ENCODE measurements at places on chromosomes 5 and 9.

DNA sequence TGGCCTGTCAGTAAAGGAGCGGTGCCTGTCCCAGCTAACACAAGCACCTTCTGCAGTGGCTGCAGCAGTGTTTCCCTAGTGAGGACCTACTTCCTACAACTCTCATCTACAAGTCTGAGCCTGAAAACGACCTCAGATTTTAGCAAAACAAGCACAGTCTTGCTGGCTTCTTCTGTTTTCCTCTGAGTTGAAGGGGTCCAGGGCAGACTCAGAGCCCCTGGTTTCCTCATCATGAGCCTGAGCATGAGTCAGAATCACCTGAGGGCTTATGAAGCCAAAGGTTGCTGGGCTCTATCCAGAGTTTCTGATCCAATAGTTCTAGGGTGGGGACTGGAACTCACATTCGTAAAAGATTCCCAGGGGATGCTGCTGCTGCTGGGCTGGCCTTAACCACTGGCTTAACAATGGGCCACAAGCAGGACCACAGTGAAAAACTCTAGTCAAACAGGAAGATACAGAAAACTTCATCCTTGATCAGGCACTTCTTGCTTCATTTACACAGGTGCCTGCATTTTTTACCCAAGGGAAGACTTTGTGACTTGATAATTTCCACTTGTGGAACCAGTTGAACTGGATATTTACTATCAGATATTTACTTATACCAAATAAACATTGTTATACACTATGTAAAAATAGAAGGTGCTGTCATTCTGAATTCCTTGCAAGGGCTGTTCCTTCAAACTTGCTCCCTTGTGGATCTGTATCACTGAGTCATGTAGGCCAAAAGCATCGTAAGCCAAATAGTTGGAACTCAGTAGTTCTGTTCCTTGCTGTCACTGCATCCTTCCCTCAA is 4.3 kb upstream of the ACER2 start:
- DNase-seq, result peak; percentile 32

- DNase-seq, result no peak
Observed at GRCh38 chr9:13718086-13718485, 438.6 kb upstream of the MPDZ start.

DNA sequence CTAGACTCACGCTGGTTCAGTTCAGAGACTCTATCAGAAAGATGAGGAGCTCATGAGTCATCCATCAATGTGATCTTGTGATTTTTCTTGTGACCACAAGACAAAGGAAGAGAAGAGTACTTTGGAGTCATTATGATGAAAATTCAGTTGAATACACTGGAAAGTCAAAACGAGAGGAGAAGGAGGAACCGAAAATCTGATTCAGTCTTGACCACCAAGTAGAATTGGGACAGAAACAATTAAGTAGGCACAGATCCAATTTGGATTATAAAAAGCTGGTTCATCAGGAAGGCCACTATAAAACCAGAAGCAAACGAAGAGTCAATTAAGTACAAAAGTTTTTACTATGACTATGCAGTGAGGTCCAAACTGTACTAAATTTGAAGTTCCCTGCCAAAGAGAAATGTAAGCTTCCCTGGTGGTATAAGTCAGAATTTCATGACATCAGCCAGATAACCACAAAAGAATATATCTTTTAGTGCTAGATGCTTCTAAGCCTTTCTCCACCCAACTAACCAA is 90.9 kb downstream of the THBS4 start:
- DNase-seq, result peak; percentile 60

GRCh38 chr5:129460936-129461710 is 1.0 kb downstream of the ADAMTS19 start:
- DNase-seq, result peak; percentile 46

- DNase-seq, result no peak
Observed at GRCh38 chr5:2913281-2913680, 161.8 kb upstream of the IRX2 start.

DNA sequence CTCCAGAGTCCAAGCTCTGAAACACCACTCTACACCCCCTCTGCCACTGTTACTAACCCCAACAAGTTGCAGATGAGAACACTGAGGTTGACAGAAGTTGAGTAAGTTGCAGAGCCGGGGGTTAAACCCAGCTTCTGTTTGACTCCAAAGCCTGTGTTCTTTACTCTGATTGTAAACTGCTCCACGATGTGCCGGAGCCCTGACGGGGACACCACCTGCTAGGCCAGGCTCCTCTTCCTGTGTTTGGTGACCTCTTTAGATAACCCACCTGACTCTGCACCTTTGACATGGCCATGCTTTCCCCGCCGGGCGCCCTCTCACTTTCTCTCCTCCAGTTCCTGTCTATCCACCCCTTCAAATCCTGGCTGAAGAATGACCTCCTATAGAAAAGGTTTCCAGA is 96.7 kb downstream of the PAX5 start:
- no peak for DNase-seq

DNA sequence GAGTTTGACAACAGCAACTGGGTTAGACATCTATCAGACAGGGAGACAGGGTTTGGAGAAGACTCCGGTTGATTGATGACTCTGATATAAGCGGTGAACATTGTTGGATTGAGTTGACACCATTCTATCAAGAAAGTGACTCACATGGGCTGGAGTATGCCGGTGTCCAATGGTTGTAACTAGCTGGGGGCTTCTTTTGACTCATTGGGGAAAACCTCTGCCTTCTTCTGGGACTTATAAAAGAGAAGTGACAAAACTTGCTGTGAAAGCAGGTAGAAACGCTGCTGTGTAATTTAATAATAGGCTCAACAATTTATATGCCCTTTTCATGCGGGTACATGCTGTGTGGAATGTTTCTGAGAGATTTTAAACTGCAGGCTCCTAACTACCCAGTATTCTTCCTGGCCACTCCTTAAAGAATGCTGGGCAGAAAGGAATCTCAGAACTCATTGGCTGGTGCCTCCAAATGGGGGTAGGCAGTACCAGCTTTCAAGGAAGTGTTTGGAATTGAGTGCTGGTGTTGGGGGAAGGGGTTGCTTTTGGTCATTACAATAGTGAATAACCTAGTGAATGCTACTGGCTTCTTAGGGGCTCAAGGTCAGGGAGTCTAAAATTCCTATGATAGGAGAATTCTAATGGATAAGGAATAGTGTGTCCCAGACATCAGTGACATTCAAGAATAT is 43.9 kb downstream of the FYB1 start:
- no peak for DNase-seq

DNA sequence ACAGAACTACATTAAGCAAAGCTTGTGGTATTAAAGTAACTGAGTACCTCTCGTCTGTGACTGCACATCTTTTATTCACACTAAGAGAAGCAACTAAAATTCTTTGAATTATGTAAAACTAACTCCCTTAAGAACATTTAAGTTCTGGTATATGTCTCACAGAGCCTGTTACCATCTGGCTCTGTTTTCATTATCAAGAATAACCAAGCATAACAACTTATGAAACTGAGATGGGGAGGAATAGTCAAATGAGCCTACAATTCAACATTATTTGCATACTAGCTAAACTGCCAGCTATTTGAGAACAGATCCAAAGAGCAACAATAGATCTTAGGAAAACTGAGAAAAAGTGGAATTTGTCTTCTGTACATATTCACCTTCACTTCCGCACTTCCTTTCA is 25.3 kb upstream of the ISOC1 start:
- DNase-seq, result peak; percentile 91

DNA sequence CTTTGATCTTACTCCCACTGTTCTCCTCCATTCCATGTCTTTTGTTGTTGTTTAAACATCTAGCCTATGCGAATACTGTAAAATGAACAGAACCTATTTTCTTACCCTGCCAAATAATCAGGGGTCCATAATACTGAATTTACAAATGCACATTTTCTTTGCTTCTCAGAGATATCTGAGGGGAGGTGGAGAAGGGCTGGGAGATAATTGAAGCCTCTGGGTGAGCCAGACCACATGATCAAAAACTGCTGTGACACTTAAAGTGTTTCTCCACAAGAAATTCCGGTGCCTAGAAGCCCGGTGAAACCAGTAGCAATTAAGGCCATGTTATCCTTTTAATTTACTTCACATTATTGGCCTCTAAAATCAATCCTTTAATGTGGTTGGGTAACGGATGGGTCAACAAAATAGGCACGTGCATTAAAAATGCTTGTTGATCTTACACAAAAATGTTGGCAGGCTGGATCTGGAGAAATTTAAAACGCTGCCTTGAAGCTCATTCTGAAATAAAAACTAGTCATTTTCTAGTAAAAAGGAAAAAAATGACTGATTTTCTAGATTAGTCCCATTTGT is 10.8 kb downstream of the SEMA6A start:
- no peak for DNase-seq

GRCh38 chr5:135085133-135085935 is 51.3 kb upstream of the PITX1 start:
- no peak for DNase-seq

- no peak for DNase-seq
Observed at GRCh38 chr5:94778299-94778698, 159.8 kb downstream of the SLF1 start.

DNA sequence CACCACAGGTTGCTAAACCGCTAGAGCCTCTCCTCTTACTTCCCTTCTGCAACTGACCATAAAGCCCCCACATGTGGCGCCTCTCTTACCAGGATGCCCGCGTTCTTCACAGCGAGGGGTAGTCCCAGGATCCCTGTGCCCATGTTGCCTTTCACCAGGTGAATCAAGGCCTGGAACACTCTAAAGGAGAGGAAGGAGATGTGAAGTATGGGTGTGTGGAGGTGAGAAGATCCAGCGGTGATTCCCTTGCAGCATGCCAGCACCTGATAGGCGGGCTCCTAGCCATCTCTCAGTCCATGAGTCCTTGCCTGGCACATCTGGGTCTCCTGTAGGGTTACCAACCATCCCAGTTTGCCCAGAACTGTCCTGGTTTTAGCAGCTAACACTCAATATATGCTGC is 3.3 kb downstream of the SLC36A2 start:
- DNase-seq, result no peak

DNA sequence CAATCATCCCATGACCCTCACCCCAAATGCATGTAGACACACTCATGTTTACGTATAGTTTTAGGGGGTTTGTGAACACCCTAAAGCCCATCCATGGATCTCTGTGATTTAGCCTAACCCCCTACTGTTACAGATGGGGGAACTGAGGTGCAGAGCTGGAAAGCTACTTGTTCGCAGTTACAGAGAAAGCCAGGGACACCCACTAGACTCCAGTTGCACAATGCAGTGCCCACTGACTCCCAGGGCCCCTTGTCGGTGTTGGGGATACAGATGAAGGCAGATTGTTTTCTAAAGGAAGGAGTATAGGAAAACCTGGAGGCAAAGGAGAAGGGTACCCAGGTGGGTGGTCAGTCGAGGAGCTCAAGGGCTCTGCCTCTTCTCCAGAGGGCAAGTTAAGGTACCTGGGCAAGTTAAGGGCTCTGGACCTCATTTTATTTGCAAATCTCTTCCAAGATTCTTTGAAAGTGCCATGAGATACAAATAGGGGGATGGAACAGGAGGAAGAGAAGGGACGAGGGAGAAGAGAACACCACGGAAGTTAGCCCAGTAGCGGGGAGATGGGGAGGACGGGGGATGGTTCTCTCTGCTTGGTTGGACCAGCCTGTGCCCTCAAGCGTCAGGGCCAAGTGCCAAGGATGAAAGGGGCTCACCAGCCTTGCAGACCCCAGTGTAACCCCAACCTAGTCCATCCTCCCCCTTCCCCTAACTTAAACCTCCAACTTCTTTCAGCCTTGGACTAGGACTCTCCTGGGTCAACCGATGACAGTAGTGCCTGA is 958 bp downstream of the MYOZ3 start:
- DNase-seq, result no peak

DNA sequence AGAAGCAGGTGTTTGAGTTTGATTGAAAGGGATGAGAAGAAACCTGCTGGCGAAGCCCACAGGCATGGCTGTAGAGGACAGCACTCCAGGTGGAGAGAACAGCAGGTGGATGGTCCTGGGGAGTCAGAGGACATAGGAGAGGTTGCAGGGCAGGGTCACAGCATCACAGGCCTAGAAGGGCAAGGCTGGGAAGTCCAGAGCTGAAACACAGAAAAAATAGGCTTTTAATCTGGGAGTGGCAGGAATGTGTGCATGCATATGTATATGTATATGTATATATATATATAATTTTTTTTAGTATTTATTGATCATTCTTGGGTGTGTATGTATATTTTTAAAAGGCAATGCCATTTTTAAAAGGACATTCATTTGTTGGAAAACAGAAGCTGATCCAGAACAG is 118.4 kb downstream of the ADAMTS16 start:
- no peak for DNase-seq

- no peak for DNase-seq
Observed at GRCh38 chr5:151022511-151023018, 2.2 kb downstream of the GPX3 start.

DNA sequence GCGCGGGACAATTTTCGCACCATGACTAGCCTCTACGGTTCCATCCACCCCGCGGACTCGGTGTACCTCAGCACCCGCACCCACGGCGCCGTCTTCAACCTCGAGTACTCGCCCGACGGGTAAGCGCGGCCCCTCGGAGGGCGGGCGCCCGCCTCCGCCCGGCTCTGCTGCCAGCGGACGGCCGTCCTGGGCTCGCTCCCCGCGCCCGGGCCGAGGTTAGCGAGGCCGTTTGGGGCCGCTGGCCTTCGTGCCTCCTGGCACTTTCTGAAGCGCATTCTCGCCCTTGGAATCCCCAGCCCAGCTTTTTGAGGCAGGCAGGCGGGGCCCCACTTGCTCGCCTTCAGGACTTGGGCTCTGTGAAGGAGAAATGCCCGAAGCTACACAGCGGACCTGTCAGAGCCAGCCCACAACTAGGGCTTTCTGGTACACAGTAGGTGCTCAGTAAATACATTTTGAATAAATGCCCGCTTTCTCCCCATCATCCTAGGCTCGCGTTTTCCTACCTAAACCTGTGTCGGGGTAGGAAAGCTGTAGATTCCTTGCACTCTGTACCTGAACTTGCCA is 772 bp downstream of the DCAF10 start:
- no peak for DNase-seq

DNA sequence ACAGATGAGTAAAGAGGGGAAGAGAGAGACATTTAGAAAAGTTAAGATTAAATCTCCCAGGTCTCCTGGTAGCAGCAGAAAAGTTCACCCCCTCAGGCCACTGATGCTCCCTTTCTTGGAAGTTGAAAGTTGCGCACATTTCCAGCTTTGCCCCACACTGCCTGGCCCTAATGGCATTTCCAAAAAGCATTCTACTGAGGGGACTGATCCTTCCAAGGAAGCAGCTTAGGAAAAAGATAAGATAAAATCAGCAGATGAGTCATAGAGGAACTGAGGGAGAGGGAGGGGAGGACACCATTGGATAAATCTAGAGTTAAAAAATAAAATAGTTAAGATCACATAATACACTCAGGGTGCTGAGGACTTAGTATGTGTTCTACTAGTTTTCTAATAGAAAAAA is 67.6 kb upstream of the SLC12A2 start:
- peak; percentile 19 for DNase-seq
